ENCODE measurements at places on chromosomes 7 and 10. TPM values are rescaled to one million over a fixed set of nuclear protein-coding genes. Genes with fewer than 3 reads are reported as not detected.

GRCh38 chr7:27118580-27118979 lies 12.0 kb downstream of the HOXA4 start:
- H3K27ac ChIP-seq: peak overlapping the region; percentile 99
- H3K4me3 ChIP-seq: peak overlapping the region; percentile 79
- H3K4me1 ChIP-seq: peaks cover 57% of the 10 kb centered on the region
- no peaks in the 10 kb centered on the region for H3K27me3 ChIP-seq
- no peaks in the 10 kb centered on the region for H3K36me3 ChIP-seq
- DNase-seq: no peak

DNA sequence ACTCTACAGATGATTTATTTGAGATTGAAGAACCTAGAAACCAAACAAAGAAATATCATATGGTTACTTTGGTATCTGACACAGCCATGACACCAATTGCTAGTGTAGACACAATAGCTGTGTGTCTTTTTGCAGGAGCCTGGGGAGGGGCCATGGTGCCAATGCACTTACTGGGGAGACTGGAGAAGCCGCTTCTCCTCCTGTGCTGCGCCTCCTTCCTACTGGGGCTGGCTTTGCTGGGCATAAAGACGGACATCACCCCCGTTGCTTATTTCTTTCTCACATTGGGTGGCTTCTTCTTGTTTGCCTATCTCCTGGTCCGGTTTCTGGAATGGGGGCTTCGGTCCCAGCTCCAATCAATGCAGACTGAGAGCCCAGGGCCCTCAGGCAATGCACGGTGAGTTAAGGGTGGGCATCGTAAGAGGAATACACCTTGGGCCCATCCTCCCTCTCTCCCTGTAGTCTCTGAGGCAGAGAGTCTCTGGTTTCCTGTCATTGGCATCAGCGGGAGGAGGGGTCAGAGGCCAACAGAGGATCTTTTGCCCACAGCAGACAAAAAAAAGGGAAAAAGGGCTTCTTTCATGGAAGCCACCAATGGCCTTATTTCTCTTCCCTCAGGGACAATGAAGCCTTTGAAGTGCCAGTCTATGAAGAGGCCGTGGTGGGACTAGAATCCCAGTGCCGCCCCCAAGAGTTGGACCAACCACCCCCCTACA lies 1.2 kb downstream of the TMEM139 start:
- H3K27me3 ChIP-seq: no peaks in the 10 kb centered on the region
- peaks cover 29% of the 10 kb centered on the region for H3K4me1 ChIP-seq
- H3K4me3 ChIP-seq: no peak overlapping the region
- H3K36me3 ChIP-seq: no peaks in the 10 kb centered on the region

- H3K36me3 ChIP-seq: no peaks in the 10 kb centered on the region
- H3K4me1 ChIP-seq: no peaks in the 10 kb centered on the region
- no peak overlapping the region for H3K27ac ChIP-seq
- no peaks in the 10 kb centered on the region for H3K27me3 ChIP-seq
- no peak for DNase-seq
Measured at GRCh38 chr7:118327174-118327573, 102.7 kb downstream of the ANKRD7 start.

- no peak overlapping the region for H3K27ac ChIP-seq
- no peaks in the 10 kb centered on the region for H3K36me3 ChIP-seq
- H3K27me3 ChIP-seq: no peaks in the 10 kb centered on the region
- DNase-seq: peak; percentile 77
- no peaks in the 10 kb centered on the region for H3K4me1 ChIP-seq
Measured at GRCh38 chr10:16182688-16183087, 254.1 kb upstream of the PTER start.

DNA sequence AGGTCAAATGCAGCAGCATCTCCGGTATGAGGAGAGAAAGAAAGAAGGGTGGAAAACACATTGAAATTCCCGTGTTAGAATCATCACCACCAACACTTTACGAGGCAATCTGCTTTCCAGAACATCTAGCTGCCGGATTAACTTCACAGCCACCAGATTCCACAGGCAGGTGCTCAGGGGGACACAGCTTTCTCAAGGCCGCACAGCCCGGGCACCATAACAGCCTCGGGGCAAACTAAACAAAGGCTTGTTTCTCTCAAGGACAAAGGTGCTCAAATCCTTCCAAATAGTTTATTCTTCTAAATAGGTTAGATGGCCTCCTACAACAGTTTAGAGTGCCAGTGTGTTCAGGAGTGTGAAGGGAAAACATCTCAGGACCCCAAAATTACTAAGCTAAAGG lies 156.3 kb downstream of the DIP2C start:
- H3K27me3 ChIP-seq: no peaks in the 10 kb centered on the region
- no peaks in the 10 kb centered on the region for H3K36me3 ChIP-seq
- no peak for DNase-seq
- H3K4me1 ChIP-seq: no peaks in the 10 kb centered on the region

DNA sequence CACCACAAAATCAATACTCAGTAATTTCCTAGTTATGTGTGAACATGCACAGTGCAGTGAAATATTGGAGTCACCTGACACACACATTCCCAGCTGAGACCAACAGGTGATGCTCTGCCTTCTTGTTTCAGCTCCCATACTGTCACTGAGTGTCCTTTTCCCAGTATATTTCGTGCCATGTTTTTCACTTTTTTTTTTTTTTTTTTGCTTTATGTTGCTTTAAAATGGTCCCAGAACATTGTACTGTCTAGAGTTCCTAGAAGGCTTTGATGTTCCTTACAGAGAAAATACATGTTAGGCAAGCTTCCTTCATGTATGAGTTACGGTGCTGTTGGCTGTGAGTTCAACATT lies 45.6 kb downstream of the ELAPOR2 start:
- H3K27me3 ChIP-seq: no peaks in the 10 kb centered on the region
- H3K36me3 ChIP-seq: no peaks in the 10 kb centered on the region
- H3K4me1 ChIP-seq: no peaks in the 10 kb centered on the region
- no peak overlapping the region for H3K27ac ChIP-seq
- no peak for DNase-seq

The RPEL1 gene
- total RNA-seq: not detected

- DNase-seq: no peak
- H3K4me1 ChIP-seq: peaks cover 27% of the 10 kb centered on the region
- H3K27ac ChIP-seq: no peak overlapping the region
- no peaks in the 10 kb centered on the region for H3K36me3 ChIP-seq
- no peaks in the 10 kb centered on the region for H3K27me3 ChIP-seq
Measured at GRCh38 chr10:88060762-88061161, 197.3 kb downstream of the PTEN start.

The TACR2 gene
- 72.6 TPM for total RNA-seq

The GPRIN2 gene
- not detected for total RNA-seq

DNA sequence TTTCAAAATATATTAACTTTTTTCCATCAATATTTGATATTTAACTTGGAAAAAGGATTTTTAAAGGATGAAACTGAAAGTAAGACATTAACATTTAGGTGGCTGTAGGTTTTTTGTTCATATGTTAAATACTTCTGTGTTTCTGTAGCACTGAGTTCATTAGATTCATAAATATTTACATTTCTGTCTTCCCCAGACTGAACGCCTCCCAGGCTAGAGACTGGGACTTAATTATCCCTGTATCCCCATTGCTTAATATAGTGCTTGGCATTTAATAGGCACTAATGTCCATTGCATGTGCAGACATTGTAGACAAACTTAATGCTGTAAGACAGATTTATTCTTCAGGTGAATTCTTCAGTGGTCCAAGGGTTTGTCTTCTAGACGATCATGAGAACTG lies 7.4 kb downstream of the PTPN12 start:
- no peak overlapping the region for H3K27ac ChIP-seq
- no peak overlapping the region for H3K4me3 ChIP-seq
- no peaks in the 10 kb centered on the region for H3K27me3 ChIP-seq
- no peaks in the 10 kb centered on the region for H3K36me3 ChIP-seq
- H3K4me1 ChIP-seq: peaks cover 82% of the 10 kb centered on the region
- no peak for DNase-seq

The IFIT1B gene
- not detected for total RNA-seq

GRCh38 chr10:36519909-36520308 lies 605.5 kb upstream of the ANKRD30A start:
- DNase-seq: no peak
- no peaks in the 10 kb centered on the region for H3K27me3 ChIP-seq
- no peak overlapping the region for H3K27ac ChIP-seq
- no peaks in the 10 kb centered on the region for H3K4me1 ChIP-seq
- no peak overlapping the region for H3K4me3 ChIP-seq

DNA sequence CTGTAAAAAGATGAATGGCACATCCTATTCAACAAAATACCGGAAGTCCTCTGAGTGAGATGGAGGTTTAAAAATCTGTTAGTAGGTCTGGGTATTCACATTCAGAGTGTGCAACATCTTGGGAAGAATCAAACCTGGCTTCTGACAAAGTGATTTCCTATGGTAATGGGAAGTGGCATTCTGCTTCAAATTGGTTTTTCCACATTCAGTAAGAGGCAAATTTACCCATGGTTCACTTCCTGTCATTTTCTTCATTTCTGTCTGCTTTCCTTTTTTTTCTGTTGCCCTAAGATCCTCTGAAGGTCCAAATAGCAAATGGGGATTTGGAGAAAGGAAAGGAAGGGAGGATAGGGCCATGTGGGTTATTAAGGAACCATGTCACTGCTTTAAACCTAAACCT lies 218.3 kb downstream of the DOCK4 start:
- no peak overlapping the region for H3K4me3 ChIP-seq
- no peak for DNase-seq
- H3K4me1 ChIP-seq: peaks cover 7% of the 10 kb centered on the region
- H3K36me3 ChIP-seq: no peaks in the 10 kb centered on the region
- H3K27ac ChIP-seq: peak overlapping the region; percentile 25
- no peaks in the 10 kb centered on the region for H3K27me3 ChIP-seq

DNA sequence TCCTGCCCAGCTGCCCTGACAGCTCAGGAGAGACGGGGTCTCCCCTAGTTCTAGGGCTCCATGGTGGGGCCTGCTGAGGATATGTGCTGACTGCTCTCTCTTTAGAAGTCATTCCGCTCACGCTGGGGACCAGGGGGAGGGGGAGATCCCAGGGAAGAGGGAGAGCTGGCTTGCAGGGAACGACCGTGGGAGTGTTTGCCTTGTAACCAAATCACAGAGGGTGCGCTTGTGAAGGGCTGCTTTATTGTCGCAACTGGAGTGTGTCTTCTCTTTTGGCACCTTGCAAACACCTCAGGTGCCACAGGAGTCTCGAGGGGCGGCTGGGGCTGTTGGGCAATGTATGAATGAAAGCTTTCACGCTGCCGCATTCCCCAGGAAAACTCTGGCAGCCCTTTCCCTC lies 531.3 kb upstream of the MKI67 start:
- H3K27ac ChIP-seq: no peak overlapping the region
- no peaks in the 10 kb centered on the region for H3K4me1 ChIP-seq
- H3K4me3 ChIP-seq: no peak overlapping the region
- H3K36me3 ChIP-seq: no peaks in the 10 kb centered on the region

GRCh38 chr10:129774082-129774735 lies 189.9 kb downstream of the EBF3 start:
- no peaks in the 10 kb centered on the region for H3K27me3 ChIP-seq
- H3K4me3 ChIP-seq: no peak overlapping the region
